ENCODE measurements at places on chromosomes 12 and 14. TPM values are rescaled to one million over a fixed set of nuclear protein-coding genes. Genes with fewer than 3 reads are reported as not detected.
A peak's percentile ranks its signal among the peaks of the same experiment; 100 is the strongest.

DNA sequence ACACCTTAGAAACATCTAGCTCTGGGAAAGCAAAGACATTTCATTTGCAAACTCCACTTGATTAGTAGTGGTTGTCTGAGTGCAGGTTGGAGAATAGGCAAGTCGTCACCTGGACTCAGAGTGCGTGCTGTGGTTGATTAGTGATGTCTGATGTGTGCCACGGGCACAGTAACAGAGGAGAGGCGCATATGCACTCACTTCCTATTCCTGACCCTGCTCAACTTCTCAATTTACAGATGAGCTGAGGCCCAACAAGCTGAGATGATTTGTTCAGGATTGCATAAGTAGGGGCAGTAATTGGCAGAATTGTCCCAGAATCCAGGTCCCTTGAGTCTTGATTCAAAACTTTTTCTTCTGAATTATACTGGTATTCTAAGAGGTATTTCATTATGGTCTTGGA is 44.9 kb downstream of the ADCK1 start:
- no peak overlapping the region for H3K27ac ChIP-seq
- no peaks in the 10 kb centered on the region for H3K4me1 ChIP-seq
- no peak overlapping the region for H3K4me3 ChIP-seq
- DNase-seq: no peak
- no peaks in the 10 kb centered on the region for H3K36me3 ChIP-seq

The NRXN3 gene
- total RNA-seq: 4.4 TPM

The CFAP73 gene
- 34.1 TPM for total RNA-seq

The PARPBP gene
- total RNA-seq: 1.2 TPM

- H3K27ac ChIP-seq: no peak overlapping the region
- peaks cover 4% of the 10 kb centered on the region for H3K4me1 ChIP-seq
- DNase-seq: no peak
- H3K4me3 ChIP-seq: no peak overlapping the region
- no peaks in the 10 kb centered on the region for H3K27me3 ChIP-seq
- peaks cover 17% of the 10 kb centered on the region for H3K36me3 ChIP-seq
Observed at GRCh38 chr12:132566516-132567131, 43.8 kb downstream of the LRCOL1 start.

The PPM1A gene
- total RNA-seq: 38.6 TPM

The CATSPERB gene
- total RNA-seq: 12.8 TPM

DNA sequence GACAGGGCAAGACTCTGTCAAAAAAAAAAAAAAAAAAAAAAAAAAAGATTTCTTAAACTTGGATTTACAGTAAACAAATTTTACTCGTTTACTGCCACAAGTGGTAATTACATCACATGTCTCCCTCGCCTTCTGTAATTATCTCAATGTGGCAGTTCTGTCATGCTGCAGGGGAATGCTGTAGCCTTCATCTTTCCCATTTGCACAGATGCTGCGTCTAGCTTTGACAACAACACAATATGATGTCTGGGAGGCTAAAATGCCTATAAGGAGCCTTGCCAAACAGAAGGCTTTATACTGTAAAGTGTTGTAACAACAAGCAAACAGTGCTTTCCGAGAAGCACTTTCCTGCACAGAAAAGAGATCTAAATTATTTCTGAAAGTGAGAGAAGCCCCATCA is 48.7 kb downstream of the ESR2 start:
- DNase-seq: no peak
- no peak overlapping the region for H3K4me3 ChIP-seq
- no peaks in the 10 kb centered on the region for H3K36me3 ChIP-seq
- no peak overlapping the region for H3K27ac ChIP-seq
- H3K4me1 ChIP-seq: no peaks in the 10 kb centered on the region
- H3K27me3 ChIP-seq: no peaks in the 10 kb centered on the region

- peaks cover 27% of the 10 kb centered on the region for H3K4me1 ChIP-seq
- DNase-seq: peak; percentile 39
- H3K4me3 ChIP-seq: peak overlapping the region; percentile 71
- peak overlapping the region; percentile 92 for H3K27ac ChIP-seq
Observed at GRCh38 chr12:48716168-48716492, 377 bp downstream of the CCNT1 start.

DNA sequence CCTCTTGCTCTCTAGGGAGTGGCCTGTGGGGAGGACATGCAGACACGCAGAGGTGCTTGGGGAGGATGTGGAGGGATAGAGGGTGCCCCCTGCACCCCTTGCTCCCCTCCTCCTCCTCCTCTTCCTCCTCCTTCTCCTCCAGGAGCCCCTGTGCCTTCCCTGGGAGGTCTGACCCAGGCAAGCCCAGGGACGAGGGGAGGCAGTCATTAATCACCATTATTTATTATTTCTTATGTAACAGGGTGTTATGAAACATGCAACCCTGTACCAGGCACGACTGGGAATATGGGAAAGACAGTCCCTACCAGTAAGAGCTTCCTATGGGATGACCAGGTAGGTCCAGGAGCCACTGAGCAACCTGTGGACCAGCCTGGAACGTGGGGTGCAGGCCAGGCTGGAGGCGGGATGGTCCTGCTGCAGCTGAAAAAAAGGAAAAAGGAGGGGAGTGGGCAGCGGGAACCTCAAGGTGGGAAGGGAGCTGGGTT is 22.5 kb upstream of the PGF start:
- no peaks in the 10 kb centered on the region for H3K36me3 ChIP-seq
- DNase-seq: no peak

The KRT74 gene
- not detected for total RNA-seq

Measured in upper lobe of left lung (tissue), 6 donors.